ENCODE measurements at places on chromosomes 2 and 18. TPM values are rescaled to one million over a fixed set of nuclear protein-coding genes. Genes with fewer than 3 reads are reported as not detected.

Gene XDH
- total RNA-seq: 2.2 TPM

Gene UGT1A7
- not detected for total RNA-seq

Gene EMILIN1
- 0.80 TPM for total RNA-seq

Gene LAMA3
- total RNA-seq: 45.2 TPM

Gene REG3A
- not detected for total RNA-seq

- DNase-seq: no peak
These were observed 556.7 kb upstream of the ACVR2A start for GRCh38 chr2:147288131-147288530.

- DNase-seq: peak; percentile 53
These were observed 30.6 kb upstream of the CYP1B1 start for GRCh38 chr2:38106405-38107094.

DNA sequence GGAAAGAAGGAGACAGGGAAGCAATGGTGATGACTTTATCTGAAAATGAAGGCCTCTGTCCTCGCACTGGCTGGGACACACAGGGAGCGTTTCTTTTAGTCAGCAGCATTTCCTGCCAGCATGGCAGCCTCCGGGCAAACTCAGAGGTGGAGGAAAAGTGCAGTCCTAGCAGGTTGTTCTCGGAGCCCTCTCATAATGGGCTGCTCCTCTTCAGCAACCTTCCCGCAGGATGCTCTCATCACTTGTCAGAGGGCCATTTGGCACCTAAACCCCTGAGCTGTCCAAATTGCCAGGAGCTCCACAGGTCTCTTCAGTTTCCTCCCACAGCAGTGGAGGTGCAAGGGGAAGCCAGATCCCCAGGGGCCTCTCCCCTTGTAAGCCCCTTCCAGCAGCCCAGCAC, 6.2 kb downstream of the STK39 start:
- DNase-seq: no peak

- DNase-seq: no peak
These were observed 61.4 kb downstream of the DYM start for GRCh38 chr18:49399003-49399402.
